Stimulated activated CD4-positive, alpha-beta T cell treated with anti-CD3 and anti-CD28 coated beads, Interleukin-12 subunit alpha, Interleukin-12 subunit beta, amount 100 ng/mL, for 24 hours (primary cell): ENCODE measurements at places on chromosomes 2 and 18.

- no peak for DNase-seq
These were observed 2.1 kb downstream of the GCG start for GRCh38 chr2:162149940-162150339.

DNA sequence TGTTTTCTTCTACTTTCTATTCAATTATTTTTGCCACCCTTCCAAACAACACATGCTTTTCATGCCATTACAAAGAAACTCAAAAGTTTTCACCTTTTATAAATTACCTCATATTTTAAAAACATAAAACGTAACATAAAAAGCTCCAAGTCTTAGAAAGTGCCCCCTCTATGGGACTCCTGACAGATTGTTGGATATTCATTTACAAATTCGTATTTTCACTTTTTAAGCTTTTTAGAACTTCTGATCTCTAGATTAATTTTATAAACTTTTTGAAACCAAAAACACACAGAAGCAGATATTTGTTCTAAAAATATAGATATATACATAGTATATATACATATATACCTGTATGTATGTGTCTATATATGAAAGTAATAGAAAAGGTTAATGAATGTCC, 1.5 kb downstream of the COL5A2 start:
- DNase-seq: no peak

- DNase-seq: no peak
These were observed 12.7 kb downstream of the CCNYL1 start for GRCh38 chr2:207724113-207724512.

- DNase-seq: no peak
These were observed 46.8 kb upstream of the ACMSD start for GRCh38 chr2:134791616-134792015.

DNA sequence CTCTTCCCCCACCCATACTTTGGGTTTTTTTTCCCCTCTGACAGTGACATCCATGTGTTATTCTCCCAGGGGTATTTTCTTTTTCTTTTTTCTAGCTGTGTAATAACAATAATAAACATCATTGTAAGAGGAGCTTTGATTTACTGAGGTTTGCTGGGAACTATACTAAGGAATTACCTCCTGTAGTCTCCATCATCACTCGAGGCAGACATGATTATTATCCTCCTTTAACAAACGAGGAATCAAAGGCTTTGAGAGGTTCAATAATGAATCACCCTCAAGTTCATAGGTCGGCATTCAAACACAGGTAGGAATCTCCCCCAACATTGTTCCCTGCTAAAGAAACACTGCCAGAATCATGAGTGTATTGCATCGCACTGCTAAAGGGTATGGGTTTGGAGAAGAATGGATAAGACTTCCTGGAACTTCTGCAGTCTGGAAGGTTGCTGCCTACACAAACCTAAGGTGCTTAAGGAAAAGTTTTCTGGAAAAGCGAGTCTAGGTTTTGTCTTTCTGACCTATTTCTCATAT, 260.2 kb upstream of the SESTD1 start:
- DNase-seq: no peak

GRCh38 chr2:100957996-100958653, 44.0 kb upstream of the RPL31 start:
- no peak for DNase-seq

DNA sequence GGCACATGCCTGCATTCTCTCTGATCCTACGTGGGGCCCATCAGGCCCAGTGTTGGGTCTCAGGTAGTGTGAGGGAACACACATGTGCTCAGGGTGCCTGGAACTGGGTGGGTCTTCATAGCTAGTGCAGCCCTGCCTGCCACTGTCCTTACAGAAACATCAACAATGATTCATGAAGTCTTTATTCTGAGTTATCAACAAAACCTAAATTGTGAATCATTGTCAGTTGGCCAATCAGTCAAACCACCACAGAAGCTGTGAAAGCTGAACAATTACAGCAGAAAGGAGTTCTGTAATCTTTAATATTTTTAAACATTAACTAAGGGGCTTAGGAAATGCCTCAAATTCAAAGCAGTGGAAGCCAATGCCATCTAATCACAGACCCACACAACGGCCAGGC, 82.8 kb upstream of the ZNF521 start:
- DNase-seq: no peak

DNA sequence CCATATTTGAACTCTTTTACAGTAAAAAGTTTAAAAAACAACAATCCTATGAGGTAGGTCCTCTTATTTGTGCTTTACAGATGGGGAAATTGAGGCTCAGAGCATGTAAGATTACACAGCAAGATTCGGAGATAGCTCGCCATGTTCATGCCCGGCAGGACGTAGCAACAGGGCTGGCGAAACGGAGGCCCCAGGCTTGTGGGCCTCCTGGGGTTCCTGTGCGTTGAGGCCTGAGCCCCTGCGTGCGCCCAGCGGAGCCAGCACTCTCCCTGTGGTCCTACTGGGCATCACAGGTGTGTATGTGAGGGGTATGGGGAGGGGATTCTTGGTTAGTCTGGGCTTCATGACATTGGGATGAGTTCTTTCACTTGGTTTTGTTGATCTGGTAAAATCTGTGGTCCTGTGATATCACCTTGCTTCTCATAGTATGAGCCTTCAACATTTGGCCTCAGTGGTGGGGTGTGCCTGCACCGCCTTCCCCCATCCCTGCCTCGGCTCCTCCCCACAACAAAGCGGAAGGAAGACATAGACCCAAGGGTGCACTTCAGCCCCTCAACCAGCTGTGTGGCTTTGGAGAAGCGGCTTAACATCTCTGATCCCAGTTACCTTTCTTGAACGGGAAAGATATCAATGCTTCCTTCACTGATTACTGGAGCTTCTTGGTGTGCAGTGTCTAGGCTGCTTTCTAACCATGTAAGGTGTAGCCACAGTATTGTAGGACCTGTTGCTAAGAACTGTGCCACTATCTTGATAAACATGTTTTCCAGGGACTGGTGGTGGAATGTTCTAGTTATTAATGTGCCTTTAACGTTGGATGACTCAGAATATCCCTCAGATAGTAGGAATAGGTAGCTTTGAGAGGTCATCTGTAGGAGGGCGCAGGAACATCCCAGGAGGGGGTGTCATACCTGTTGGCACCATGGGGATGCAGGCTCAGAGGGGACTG, 37.2 kb downstream of the HPCAL1 start:
- no peak for DNase-seq

- no peak for DNase-seq
These were observed 3.2 kb upstream of the ENOSF1 start for GRCh38 chr18:715626-716025.

GRCh38 chr2:1750933-1751766, 6.8 kb upstream of the PXDN start:
- DNase-seq: peak; percentile 40

DNA sequence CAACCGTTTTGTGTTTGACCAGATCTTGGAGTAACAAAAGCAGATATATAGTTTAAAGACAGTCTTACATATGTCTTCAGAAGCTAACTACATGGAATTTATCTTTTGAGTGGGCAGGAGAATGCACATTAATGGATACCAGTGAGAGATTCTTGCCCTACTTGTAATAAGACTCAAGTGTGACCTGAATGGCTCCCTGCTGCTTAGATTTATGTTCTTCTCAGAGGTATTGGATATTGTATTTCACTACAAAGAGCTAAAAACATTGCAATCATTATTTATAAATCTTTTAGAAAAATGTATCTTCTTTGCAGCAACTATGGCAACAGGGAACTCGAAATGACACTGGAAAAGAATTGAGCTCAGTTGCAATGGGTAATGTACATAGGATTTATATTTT, 227.7 kb downstream of the LRRTM4 start:
- DNase-seq: no peak
